ENCODE measurements at places on chromosomes 1 and 21.
A peak's percentile ranks its signal among the peaks of the same experiment; 100 is the strongest.

GRCh38 chr1:34113362-34113761 is 51.7 kb downstream of the CSMD2 start:
- DNase-seq = no peak

GRCh38 chr1:160868141-160868540 is 5.5 kb upstream of the CD244 start:
- DNase-seq = no peak

DNA sequence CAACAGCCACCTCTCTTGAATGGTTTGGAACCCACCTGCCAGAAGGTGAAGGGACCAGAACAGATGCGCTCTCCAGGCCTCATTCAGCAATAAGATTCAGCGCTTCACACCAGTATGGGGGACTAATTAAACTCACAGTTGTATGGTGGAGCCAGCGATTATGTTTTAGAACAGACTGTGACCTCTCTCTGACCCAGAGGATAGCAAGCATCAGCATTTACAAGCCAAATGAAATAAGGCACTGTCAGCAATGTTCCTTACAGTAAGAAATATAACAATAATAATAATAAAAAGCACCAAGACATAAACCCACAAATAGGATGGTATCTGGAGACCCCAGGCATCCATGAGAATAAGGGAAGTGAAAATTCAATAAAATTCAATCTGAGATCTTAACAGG is 6.9 kb upstream of the CDC42BPA start:
- no peak for DNase-seq

GRCh38 chr1:232283864-232284263 is 346.1 kb downstream of the SIPA1L2 start:
- no peak for DNase-seq

DNA sequence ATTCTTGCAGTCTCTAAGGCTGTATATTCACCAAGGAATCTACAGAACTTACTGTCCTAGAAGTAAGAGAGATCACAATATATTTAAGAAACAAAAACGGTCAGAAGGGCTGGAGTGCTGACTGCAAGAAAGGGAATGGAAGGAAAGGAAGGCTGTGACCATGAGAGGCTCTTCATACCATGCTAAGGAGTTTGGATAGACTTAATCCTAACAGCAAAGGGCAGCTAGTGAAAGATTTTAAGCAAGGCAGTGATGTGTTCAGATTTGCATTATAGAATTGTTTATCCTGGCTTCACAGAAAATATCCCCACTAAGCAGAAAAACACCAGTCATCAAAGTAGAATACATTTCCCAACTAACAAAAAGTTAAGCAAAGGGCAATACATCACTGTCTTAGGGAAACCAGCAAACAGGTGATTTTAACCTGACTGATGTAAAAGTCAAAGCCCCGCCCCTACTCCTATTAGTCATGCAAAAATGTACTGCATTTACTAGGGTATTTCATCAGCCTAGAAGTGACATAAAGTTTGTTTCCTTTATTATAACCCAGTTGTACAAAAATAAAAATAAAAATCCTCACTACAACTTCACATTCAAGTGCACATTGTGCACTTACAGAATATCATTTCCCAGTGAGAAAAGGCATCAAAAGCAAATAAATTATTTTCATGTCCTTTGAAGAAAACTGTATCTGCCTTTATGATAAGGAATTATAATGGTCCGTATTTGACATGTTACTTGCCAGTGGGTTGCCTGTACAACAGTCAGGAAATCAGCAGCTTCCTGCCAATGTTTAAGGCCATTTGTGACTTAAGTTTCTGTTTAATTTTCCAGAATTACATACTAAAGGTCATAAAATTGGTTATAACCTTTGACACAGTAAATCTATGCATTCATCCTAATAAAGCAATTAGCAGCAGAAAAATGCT is 17.2 kb downstream of the JAK1 start:
- DNase-seq = no peak

GRCh38 chr21:27566521-27566920 is 599.6 kb upstream of the ADAMTS5 start:
- no peak for DNase-seq

- DNase-seq = no peak
Measured at GRCh38 chr1:81708250-81708649, 92.5 kb upstream of the ADGRL2 start.

- no peak for DNase-seq
Measured at GRCh38 chr1:90046635-90047034, 51.7 kb downstream of the ZNF326 start.

- DNase-seq = no peak
Measured at GRCh38 chr1:30525971-30526651, 197.3 kb downstream of the MATN1 start.

DNA sequence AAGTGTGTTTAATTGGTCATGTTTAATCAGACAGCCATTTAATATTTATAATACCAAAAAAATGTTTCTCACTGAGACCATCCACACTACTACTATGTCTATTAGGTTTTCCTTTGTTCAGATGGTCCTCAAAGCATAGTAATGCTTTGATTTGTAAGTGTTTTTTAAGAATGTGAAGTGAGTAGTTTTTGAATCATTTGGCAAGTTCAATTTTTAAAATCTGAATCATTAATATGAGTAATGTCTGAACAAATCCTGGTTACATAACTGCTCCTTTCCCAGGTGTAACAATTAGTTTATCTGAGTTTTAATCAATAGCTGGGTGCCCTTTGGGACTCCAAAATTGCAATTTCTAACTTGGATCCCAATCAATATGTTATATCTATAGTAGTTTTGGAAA is 23.5 kb upstream of the RPL5 start:
- DNase-seq = no peak

GRCh38 chr1:185786524-185786923 is 52.3 kb downstream of the HMCN1 start:
- no peak for DNase-seq

GRCh38 chr1:58783090-58783992 is 506 bp downstream of the JUN start:
- peak; percentile 66 for DNase-seq

- DNase-seq = no peak
Measured at GRCh38 chr1:241101622-241102021, 255.4 kb downstream of the RGS7 start.

DNA sequence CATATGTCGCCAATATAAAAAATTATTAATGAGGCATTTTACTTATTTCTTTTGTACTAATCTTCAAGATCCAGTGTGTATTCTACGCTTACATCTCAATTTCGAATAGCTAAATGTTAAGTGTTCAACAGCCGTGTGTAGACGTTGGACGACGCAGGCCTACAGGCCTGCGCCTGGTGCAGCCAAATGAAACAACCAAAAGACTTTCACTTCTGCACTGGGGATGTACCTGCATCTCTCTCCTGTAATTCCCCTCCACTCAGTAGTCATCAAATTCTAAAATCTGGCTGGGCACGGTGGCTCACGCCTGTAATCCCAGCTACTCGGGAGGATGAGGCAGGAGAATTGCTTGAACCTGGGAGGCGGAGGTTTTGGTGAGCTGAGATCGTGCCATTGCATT is 76.8 kb upstream of the HNRNPU start:
- peak; percentile 9 for DNase-seq

DNA sequence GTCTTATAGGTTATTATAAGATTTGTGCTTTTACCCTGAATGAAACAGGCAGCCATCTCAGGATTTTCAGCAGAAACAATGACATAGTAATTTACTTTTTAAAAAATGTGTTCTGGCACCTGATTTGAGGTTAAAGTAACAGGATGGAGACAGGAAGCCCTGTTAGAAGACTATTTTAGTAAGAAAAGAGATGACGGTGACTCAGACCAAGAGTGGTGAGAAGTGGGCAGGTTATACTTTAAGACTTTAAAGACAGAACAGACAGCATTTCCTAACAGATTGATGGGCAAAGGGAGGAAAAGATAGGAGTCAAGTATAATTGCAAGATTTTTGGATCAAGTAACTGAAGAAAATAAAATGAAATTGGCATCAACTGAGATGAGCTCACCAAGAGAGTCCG is 436.8 kb upstream of the NR5A2 start:
- no peak for DNase-seq

GRCh38 chr1:42142894-42143675 is 10.1 kb upstream of the GUCA2B start:
- DNase-seq = no peak

GRCh38 chr1:243438815-243439214 is 183.0 kb downstream of the SDCCAG8 start:
- no peak for DNase-seq

- DNase-seq = no peak
Measured at GRCh38 chr1:215606564-215607168, 39.6 kb downstream of the KCTD3 start.

GRCh38 chr1:8711151-8711550 is 106.3 kb downstream of the RERE start:
- no peak for DNase-seq

GRCh38 chr1:191279266-191279800 is 801.7 kb upstream of the BRINP3 start:
- DNase-seq = no peak

DNA sequence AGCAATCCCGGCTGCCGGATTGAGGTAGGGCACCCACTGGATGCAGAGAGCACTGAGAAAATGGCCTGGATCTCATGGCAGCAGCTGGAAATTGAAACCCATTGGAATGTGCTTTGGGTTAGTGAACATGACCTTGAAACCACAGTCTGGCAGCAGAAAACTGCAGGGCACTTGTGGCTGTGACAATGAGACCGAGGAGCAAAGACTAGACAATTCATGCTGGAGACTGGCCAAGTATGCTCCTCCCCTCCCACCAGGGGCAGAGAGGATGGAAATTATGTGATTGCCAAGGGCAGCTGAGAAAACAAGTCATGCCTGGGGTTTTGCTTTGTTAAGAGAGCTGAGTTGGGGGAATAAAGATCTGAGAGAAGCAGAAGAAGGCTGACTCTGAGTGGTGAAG is 60.7 kb downstream of the ZNF697 start:
- DNase-seq = no peak

GRCh38 chr1:233241759-233242158 is 53.8 kb downstream of the PCNX2 start:
- no peak for DNase-seq

- DNase-seq = peak; percentile 59
Measured at GRCh38 chr1:27887215-27888021, 15.1 kb downstream of the THEMIS2 start.

DNA sequence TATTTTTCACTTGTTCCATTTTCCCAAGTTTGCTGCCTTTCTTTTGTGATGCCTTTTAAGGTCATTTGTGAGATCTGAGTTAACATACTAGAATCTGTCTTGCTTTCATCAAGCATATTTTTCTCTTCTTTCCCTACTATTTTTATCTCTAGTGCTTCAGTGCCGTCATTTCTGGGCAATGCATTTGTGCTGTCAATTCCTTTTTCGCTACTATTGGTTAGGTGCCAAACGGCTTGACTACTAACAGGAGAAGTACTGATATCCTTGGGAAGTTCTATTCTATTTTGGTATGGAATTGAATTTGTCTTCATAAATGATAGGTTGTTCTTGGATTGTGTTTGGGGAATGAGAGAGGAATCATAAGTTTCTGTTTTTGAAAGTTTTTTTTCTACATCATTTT is 42.2 kb downstream of the LRRC53 start:
- DNase-seq = no peak

- DNase-seq = no peak
Measured at GRCh38 chr1:230746617-230747016, 571 bp upstream of the CAPN9 start.

DNA sequence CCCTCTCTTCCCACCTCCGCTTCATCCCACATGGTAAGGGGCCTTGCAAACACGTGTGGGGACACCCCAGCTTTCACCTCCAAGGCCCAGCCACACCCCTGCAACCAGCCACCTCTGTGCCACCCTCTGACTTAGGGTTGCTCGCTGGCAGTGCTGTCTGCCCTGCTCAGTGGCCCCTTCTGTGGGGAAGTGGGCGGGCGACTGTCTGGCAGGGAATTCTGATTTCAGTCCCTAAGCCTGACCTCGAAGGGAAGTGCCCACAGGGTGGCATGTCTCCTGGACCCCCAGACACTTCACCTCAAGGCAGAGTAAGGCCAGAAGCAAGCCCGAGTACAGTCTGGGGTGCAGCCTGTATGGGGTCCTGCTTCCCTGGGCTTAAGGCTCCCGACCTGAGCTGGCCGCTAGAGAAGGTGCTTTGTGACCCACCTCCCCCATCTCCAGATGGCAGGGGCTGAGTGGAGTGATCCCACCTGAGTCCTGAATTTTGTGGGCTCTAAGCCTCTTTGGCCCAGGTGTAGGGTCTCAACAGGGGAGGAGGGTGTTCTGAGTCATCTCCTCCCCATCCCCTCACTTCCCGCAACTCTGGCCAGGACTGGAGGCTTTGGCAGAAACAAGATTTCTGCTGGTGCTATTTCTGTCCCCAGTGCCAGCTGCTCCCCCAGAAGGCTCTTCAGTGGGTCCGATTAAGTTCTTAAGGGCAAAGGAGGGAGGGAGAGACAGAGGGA is 7.0 kb downstream of the RD3 start:
- no peak for DNase-seq

DNA sequence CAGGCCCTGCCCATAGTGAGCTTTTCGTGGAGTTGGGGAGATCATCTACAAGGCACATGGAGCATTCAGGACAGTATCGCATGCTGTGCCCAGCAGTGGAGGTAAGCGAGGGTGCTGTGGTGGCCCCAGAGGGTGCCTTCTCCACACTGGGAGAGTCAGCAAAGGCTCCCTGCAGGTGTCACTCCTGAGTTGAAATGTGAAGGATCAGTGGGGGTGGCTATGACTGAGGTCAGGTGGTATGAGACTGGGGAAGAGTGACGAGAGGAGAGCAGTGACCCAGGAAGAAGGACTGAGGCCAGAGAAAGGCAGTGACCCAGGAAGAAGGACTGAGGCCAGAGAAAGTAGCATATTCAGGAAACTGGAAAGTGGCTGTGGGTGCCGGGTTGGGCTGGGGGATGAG is 53.0 kb downstream of the SPAG17 start:
- no peak for DNase-seq

GRCh38 chr21:44614961-44615391 is 3.1 kb downstream of the KRTAP10-8 start:
- no peak for DNase-seq

DNA sequence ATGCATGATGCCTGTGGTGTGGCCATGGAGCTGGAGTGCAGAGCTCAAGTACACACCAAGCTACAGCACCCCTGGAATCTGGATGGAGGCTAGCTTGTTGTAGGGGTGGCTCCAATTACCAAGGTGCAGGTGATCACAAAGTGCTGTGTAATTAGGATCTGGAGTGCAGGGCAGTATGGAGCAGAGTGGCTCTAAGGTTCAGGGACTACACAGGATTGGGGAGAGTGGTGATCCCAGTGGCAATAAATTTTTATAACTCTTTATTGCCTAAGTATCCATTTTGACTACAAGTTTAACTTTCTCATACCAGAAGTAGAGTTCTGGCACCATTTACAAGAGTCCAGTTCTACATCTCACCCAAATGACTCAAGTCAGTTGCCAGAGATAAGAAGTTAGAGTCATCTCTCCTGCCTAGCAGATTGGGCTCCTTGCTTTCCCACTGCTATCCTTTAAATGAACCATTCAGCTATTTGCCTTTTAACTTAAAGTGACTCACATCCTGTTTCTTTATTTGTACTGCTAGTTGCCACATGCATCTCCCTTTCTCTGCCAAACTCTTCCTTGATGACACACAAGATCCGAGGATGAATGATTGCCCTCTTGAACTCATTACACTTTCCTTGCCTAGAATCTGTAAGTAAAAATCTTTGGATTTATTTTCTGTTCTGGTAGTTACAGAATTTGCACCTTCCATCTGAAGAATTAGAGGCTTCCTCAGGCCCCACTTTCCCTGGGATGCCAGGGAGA is 427.2 kb downstream of the KCNT2 start:
- no peak for DNase-seq

- DNase-seq = peak; percentile 77
Measured at GRCh38 chr1:33055210-33056008, 18.7 kb upstream of the AK2 start.

All from transverse colon (tissue), 4 donors.